ENCODE measurements at places on chromosomes 11 and 22.

GRCh38 chr11:111707039-111707690 is 59.0 kb downstream of the PPP2R1B start:
- no peak for DNase-seq

DNA sequence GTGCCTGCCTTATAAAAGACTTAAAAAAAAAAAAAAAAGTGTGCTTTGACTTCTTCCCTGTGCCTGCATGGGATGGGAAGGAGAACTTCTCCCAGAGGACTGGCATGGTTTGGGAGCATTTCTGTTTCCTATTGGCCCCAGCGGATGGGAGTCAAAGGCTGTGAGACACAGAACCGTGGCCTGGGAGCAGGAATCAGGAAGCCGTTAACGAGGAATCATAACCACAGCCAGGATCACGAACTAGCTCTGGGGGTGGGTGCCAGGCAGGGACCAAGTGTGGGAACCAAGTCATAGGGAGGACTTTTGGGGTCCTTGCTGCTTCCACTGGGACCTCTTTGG is 526 bp downstream of the C1QTNF6 start:
- DNase-seq: no peak

GRCh38 chr22:43263645-43264514 is 76.9 kb upstream of the TTLL12 start:
- DNase-seq: peak; percentile 68

GRCh38 chr11:889257-889656 is 21.4 kb downstream of the CHID1 start:
- no peak for DNase-seq

DNA sequence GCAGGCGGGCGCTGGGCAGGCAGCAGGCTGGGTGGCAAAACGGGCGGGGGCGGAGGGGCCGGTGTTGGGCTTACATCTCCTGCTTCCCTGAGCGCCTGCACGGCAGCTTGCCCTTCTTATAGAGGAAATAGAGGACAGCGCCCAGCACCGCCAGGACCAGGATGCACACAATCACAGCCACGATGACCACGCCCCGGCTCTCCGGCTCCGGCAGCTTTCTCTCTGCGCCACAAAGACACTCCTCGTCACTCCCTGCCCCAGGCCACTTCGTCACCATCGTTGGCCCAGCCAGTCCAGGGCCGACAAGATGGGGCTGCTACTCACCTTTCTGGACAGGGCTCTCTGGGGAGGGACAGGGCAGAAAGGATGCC is 6.3 kb downstream of the MCAM start:
- no peak for DNase-seq

DNA sequence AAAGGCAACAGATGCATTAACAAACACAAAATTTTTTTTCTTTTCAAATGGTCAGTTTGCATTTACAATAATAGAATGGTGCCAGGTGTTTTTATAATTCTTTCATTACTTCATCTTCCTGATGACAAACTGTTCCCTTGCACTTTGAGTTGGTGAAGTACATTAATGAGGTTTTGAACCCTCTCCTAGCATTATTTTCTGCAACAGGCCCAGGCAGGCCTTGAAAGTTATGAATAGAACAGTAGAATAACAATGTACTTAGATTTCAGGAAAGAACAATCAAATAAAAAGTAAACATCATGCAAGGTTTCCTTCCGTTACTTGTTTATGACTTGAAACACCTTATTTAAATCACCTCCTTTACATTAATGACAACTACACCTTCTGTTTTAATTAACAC is 9.6 kb downstream of the BTG4 start:
- DNase-seq: no peak

- peak; percentile 88 for DNase-seq
These were observed at the start of gene GLB1L3 for GRCh38 chr11:134275534-134276395. Gene GLB1L3 (plus strand): TSS chr11:134276379. CDS start chr11:134276741, 362 bp downstream.

- peak; percentile 47 for DNase-seq
These were observed 197.1 kb downstream of the HIPK3 start for GRCh38 chr11:33454264-33454663.

- no peak for DNase-seq
These were observed 47.0 kb upstream of the ACCSL start for GRCh38 chr11:44000731-44001130.

- DNase-seq: no peak
These were observed 25.5 kb downstream of the KCNJ5 start for GRCh38 chr11:128916681-128917080.

- no peak for DNase-seq
These were observed 12.2 kb downstream of the PHLDB1 start for GRCh38 chr11:118619444-118620197.

DNA sequence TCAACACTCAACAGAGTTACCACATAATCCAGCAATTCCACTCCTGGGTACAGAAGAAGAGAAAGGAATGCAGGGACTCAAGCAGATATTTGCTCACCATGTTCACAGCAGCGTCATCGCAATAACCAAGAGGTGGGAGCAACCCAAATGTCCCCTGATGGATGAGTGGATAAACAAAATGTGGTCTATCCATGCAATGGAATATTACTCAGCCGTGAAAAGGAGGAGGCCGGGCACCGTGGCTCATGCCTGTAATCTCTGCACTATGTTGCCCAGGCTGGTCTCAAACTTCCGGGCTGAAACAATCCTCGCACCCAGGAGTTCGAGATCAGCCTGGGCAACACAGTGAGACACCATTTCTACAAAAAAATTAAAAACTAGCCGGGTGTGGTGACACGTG is 131.7 kb downstream of the CTTN start:
- DNase-seq: no peak

DNA sequence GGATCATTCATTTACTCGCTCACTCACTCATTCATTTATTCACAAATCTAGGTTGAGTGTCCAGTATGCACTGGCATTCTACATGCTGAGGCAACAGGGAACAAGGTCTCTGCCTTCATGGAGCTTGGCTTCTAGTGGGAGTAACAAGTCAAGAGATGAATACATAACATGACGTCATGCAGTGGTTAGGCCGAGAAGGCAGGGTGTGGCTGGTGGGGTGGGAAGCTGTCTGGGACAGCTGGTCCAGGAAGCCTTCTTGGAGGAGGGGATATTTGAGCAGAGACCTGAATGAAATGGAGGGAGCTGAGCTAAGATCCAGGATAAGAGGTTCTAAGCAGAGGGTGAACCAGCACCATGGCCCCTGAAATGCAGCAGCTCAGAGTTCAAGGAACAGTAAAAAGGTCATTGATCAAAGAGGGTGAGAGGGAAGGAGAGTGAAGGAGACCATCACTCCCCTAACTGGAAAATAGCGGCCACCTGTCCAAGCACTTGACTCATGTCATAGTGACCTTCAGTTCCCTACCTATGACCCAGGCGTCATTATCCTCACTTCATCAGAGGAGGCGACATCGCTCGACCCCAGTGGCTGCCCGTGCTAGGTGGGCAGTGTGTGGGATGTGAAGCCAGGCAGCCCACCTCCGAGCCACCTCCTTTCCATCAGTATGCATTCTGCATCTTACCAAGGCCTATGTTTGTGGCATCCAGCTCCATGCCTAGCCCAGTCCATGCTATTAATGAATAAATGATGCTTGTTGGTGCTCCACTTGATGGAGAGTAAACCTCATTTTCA is 105.0 kb downstream of the TSPAN18 start:
- DNase-seq: no peak

GRCh38 chr22:23840026-23840425 is 1.2 kb upstream of the DERL3 start:
- DNase-seq: no peak

DNA sequence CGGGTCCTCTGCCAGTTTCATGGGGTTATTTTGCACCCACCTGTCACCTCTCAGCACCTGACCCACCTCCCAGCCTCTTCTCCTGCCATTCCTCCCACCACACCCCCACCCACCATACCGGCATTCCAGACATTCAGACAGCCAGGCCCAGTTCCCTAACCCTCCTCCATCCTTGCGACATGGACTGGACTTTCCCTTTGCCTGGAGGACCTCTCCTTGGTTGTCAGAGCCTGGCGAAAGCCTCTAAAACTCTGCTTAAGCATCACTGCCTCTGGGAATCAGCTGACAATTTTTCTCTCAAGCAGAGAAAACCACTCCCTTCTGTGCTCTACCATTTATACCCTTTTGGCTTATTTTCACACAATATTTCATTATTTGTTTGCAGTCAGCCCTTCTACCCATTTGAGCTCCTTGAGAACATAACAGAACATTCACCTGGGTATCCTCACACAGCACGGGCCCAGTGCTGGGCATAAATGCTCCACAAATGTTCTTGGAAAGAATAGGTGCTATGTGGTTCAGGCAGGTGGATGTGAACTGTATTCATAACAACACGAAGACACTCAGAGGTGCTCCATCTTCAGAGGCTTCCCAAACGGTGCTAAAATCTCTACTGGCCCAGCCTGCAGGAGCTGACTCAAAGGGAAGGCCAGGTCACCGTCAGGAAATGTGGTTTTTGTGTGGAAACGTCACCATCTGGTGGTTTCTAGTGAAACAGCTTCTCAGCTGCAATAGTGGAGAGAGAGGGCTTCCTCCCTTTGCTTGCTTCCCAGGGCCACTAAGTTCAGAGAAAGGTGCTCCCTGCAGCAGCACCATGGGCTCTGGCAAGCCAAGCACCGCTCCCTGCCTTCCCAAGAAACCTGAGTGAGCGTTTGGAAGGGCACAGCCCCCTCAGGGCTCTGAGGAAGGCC is 10.4 kb downstream of the SPATA19 start:
- peak; percentile 79 for DNase-seq

- DNase-seq: peak; percentile 14
These were observed 59.8 kb downstream of the TMEM135 start for GRCh38 chr11:87097582-87097981.

DNA sequence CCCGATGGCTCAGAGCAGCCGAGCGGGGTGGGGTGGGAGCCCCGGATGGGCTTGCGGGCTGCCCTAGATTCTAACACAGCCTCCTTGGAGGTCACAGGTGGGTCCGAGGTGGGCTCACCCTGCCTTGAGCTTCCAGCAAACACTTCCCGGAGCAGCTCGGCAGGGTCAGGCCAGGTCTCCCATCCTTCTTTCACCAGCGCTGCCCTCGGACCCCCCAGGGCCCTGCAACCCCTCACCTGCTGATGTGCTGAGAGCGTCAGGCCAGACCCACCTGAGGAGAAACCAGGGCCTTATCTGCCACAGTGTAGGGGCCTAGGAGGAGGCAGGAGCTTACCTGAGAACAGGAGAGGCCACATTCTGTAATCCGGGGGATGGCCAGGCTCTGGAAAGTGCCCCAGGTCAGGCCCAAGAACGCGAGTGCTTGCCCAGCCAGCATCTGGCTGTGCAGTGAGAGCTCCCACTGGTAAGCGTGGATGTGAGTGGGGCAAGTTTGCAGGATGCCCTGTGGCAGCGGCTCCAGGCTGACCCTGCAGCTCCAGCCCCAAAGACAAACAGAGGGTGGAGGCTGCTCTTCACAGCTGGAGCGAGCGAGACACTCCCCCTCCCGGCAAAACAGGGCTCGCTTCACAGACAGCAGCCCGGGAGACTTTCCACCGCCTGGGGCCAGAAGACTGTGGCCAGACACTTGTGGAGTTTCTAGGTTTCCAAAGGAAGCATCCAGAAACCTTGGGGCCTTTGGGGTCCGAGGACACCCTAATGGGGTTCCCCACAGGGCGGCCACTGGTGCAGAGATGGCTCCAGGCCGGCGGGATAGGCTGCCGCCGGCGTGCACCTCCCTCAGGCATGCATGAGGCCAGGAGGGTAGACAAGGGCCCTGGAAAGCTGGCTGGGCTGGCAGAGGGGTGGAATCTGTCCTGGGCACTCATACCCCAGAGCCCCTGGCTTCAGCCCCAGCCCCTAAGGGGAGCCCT is at the start of gene IL17REL:
TSS of gene IL17REL (minus strand) at position 555 of the 971 bp plus-strand sequence. CDS start at position 436, 119 bp downstream.
- no peak for DNase-seq

DNA sequence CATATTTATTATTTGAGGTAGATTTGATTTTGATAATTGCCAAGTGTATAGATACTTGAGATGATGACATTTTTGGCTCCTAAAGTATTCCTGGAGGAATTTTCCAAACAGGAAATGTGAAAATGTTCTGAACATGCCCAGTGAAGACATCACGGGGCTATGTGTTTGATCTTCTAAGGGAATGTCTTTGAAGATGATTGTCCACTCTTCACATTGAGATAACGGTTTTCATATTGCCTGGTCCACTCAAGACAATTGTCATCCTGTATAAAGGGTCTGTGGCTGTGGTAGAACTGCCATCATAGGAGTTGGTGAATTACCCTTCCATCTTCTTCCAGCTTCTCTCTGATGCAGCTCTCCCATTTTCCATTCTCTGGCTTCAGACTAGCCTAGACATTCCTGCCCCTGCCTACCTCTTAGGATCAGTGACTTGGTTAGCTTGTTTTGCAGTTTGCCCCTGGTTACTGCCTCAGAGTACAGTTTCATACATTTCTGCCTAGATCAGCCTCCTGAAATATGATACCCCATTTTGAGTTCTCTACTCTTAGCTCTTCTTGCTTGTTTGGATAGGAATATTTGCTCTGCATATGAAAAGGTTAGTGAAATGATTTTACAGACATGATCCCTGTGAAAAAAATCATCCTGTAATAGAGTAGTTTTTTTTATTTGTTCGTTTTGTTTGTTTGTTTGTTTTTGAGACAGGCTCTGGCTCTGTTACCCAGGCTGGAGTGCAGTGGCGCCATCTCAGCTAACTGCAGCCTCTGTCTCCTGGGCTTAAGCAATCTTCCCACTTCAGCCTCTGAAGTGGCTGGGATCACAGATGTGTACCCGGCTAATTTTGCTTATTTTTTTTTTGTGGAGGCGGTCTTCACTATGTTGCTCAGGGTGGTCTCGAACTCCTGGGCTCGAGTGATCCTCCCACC is 111.4 kb upstream of the SORL1-AS1 start:
- no peak for DNase-seq

GRCh38 chr11:13831696-13832095 is 130.8 kb upstream of the SPON1 start:
- no peak for DNase-seq

GRCh38 chr11:75524665-75525432 is 892 bp downstream of the GDPD5 start:
- peak; percentile 66 for DNase-seq

DNA sequence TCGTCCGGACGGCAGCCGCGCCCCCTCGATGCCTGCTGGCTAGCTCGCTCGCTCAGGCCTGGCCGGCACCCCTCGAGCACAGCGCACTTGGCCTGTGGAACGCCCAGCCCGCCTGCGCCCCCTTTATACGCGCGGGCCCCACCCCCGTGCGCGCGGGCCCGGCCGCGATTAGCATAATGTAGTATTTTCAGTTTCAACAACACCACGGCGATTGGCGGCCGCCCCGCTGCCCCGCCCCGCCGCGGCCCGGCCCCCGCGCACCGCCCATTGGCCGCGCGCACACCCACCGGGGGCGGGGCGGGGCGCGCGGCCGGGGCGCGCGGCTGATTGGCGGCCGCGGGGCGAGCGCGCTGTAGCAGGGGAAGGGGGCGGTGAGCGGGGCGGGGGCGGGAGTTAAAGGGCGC is at the start of gene CDKN1C:
TSS of gene CDKN1C (minus strand) at position 98 of the 404 bp plus-strand sequence. CDS start 319 bp downstream, outside the sequence.
- DNase-seq: no peak

GRCh38 chr11:33895752-33896137 is 3.9 kb upstream of the LMO2 start:
- no peak for DNase-seq

DNA sequence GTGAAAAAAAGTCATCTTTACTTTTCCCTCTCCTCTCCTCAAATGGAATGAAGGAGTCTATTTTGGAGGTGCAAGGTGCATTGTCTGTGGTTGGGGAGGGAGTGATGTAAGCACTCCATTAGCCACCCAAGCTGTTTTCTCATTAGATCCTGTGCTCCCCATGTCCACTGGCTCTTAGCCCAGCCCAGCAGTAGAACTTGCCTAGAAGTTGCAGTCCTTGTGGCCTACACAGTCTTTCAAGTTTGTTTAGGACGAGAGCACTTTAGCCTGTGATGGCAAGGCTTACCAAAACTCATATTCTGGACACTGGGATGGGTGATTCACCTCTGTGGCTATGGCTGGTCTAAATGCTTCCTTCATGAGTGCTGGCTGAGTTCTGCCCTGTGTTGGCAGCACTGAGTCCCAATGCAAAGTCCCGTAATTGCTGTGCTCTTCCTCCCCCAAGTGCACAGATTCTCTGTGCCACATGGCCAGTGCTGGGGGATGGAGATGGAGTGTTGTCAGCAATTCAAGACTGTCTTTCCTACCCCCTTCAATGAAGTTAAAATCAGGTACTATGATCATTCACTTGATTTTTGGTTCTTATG is 15.8 kb downstream of the SLC22A25 start:
- DNase-seq: no peak

All from retina (tissue), 1 donor.